HT1080 (cell line): ENCODE measurements at places on chromosomes 7 and 10. TPM values are rescaled to one million over a fixed set of nuclear protein-coding genes. Genes with fewer than 3 reads are reported as not detected.

- DNase-seq = peak; percentile 57
Observed at GRCh38 chr10:21002091-21002878, 105.2 kb upstream of the NEBL start.

DNA sequence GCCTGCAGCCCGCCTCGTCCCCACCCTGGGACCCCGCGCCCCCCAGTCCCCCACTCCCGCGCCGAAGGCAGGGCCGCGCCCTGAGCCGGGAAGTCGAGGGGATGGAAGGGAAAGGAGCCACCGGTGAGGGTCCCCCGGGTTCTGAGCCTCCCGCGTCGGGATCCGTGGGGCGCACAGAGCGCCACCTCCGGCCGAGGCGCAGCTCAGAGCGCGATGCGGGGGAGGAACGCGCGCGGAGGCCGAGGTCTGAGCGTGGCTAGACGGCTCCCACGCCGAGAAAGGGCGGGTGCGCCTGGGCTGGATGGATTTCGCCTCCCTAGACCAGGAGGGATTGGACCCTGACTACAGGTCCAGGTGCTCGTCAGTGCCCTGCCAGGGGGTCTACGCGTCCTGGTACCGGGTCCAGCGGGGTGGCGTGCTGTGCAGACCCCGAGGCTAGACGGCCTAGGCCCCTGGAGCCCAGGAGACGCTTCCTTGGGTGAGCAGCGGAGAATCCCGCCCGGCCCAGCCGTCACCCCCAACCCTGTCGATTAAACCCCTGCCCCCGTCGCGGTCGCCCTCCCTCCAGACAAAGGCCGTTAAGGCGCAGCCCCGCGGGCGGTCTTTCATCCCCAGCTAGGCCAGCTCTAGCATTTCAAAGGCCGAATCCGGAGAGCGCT lies 986 bp upstream of the PDGFA start:
- DNase-seq = no peak

DNA sequence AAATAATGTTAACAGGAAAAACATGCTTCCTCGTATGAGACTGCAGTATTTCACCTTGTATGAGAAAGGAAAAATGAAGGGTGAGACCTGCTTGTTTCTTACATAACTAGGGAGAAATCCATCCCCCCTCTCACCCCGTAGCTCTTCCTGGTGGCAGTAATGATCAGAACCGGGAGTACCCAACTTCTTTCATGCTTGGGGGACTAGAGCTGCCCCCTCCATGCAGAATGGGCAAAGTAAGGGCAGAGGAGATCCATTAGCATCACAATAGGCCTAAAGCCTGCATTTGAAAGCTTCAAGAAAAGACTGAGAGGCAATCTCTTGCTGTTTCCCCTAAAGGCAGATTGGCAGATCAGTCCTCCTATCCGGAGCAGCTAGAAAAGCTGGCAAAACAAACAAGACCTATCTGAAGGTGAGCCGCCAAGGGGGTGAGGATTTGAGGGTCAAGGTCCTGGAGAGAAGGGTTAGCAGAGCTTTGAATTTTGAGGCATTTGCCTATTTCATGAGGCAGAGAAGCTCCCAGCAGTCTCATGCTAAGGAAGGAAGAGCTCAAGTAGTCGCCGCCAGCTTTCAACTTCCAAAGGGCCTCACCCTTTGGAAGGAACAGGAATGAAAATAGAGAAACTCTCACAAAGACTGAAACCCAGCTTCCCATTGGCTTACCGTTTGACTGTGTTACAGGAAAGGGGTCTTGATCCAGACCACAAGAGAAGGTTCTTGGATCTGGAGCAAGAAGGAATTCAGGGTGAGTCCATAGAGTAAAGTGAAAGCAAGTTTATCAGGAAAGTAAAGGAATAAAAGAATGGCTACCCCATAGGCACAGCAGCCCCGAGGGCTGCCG lies 36.2 kb downstream of the BAG3 start:
- DNase-seq = peak; percentile 81

DNA sequence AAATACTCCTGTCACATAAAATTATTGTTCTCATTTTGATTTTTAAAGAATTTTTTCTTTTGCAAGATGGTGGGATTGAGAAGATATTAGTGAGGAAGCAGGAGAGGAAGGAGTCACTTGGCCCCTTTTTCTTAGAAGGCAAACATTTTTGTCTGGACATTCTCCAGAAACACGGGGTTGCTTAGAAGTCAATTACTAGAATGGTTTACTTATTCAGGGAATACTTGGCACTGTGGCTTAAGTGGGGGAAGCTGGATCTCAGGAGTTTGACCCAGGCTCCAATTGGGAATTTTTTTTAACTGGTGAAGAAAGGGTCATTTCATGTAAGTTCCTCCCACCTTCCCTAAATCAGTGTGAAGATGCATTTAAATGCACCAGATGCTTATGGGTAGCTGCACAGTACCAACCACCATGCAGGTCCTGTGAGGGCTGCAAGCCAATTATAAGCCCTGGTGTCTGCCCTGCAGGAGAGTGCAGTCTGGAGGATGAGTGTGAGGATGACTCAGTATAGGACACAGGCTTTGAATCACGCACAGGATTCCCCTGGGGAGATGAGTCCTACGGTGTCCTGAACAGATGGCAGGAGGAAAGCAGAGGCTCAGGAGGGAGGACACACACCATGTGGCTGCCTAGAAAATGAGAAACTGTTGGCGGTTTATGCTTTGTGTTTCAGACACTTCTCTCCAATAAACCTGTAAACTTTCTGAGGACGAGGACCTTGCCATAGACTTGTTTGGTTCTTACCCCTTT lies 299.1 kb downstream of the PLXNA4 start:
- peak; percentile 91 for DNase-seq

- DNase-seq = no peak
Observed at GRCh38 chr7:8382004-8382730, 51.2 kb upstream of the NXPH1 start.

DNA sequence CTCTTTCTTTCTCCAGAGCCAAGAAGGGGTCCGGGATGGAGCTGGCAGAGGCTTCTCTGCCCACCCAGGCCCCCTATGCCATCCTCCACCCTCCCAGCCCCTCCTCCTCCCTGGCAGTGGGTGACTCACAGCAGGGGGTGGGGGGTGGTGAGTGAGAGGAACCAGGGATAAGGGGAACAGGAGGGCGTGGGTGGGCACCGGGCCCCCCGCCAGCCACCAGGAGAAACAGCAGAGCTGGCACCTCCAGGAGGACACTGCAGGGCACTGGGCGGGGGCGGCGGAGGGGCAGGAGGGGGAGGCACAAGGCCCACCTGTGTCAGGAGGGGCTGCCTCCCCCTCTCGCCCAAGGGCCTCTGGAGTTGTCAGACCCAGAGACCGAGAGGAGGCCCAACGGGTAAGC lies 56.0 kb downstream of the CAMK2B start:
- DNase-seq = no peak

GRCh38 chr10:129870961-129871621 lies 93.0 kb downstream of the EBF3 start:
- no peak for DNase-seq

- no peak for DNase-seq
Observed at GRCh38 chr7:73577627-73578341, 595 bp downstream of the TBL2 start.

DNA sequence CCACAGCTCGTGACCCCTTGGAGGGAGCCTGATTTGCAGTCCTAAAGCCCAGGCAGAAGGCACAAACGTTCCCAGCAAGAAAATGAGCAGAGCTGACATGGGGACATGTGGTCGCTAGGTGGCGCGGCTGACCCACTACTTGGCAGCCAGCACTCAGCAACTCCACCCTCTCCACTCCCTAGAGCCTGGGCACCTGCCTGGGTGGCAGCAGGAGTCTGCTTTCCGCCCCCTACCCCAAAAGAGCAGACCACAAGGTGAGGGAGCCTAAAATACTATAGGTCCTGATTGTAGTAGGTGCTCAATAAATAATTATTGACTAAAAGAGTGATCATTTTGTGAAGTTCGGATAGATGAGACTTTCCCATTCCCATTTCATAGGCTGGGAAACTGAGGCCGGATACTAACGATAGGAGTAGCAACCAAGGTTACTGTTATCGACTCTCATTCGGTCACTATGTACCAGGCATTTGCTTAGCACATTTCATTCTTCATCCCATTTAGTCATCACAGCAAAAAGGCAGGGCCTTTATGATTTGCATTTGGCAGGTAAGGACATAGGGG lies 57.4 kb downstream of the NEUROG3 start:
- peak; percentile 73 for DNase-seq

Gene LLCFC1
- not detected in 2 replicates for total RNA-seq

Gene SMKR1
- total RNA-seq = 0.40 TPM in 2 replicates

Gene NOS3
- total RNA-seq = 71.5 and 94.6 TPM in 2 replicates

Gene MRLN
- total RNA-seq = 0.43 TPM in 1 of 2 replicates, not detected in the other
